ENCODE measurements at places on chromosomes 2 and 18.
A peak's percentile ranks its signal among the peaks of the same experiment; 100 is the strongest.

DNA sequence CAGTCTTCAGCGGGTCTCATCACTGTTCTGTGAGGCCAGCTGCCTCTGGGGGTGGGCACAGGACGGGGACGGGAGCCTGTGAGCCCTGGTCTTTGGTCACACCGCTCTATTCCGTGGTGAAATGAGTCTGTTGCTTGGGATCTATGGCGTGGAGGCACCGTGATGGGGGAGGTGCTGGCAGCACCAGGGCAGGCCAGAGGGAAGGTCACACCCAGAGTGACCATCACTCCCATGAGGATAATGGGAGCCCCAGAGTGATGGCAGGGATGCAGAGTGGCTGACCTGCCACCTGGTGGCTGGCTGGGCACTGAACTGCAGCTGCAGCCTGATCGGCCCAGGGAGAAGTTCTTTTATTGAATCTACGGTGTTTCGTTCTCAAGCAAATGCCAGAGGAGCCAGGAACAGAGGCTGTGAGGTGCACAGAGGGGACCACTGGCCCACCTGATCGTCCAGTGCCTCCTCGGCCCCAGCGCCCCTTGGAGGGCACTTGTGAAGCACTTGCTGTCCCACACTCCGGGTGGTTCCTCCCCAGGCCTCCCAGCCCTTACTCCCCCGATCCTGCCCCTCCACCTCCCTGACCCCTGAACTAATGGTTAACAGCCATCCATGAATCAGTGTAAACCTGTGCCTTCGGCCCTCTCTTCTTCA lies 17.9 kb downstream of the KCNIP3 start:
- DNase-seq = no peak

DNA sequence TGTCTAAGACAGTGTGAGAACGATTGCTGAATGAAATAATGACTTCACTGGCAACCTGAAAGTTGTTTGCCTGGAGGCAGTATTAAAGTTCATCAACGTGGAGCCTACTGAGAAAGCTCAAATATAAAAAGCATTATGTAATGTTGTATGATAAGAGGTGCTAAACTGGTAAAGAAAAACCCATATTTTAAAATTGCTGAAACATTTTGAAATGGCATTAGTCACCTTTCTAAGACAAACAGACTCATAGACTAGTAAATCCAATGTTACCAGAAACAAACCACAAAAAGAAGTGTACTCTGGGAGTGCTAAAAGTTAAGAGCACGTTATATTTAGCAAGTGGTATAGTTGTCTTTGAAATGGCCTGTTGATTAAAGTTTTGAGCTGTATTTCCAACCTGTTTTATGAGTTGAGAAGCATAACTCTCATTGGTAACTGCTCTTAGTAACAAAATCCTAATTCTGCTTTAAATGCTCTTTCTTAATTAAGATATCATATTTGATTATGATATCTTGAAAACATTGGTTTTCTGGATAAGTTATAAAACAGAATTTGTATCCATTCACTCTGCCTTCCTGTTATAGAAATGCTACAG lies 62.7 kb downstream of the CYP1B1 start:
- DNase-seq = no peak

DNA sequence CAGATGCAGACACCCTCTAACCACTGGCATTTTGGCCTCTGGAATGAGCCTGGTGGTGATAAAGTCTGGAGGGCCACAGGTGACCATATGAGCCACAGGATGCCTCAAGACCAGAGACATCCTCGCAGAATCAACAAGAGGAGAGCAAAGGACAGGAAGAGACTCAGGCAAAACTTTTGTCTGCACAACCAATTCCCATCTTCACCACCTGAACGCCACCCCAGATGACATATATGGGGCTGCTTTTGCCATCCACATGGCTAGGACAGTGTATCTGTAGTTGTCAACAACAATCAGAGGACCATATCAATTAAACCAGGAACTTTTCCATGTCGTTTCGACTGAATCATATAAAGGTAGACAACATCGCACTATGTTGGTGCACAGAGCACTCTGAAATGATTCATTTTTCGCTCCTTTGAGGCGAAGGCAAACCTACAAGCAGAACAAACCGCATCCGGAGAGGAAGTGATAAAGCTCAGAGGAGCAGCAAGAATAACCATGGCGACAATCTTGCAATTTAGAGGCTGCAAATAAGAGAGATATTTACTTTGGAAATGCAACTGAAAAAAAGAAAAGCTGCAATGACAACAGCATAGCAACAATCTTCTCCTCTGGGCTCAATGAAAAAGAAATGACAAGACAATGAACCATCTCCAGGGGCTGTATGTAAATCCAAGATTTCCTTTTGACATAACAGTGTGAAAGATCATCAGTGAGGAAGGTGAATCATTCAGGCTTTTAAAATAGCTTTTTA lies 204.5 kb downstream of the ARL4C start:
- no peak for DNase-seq

DNA sequence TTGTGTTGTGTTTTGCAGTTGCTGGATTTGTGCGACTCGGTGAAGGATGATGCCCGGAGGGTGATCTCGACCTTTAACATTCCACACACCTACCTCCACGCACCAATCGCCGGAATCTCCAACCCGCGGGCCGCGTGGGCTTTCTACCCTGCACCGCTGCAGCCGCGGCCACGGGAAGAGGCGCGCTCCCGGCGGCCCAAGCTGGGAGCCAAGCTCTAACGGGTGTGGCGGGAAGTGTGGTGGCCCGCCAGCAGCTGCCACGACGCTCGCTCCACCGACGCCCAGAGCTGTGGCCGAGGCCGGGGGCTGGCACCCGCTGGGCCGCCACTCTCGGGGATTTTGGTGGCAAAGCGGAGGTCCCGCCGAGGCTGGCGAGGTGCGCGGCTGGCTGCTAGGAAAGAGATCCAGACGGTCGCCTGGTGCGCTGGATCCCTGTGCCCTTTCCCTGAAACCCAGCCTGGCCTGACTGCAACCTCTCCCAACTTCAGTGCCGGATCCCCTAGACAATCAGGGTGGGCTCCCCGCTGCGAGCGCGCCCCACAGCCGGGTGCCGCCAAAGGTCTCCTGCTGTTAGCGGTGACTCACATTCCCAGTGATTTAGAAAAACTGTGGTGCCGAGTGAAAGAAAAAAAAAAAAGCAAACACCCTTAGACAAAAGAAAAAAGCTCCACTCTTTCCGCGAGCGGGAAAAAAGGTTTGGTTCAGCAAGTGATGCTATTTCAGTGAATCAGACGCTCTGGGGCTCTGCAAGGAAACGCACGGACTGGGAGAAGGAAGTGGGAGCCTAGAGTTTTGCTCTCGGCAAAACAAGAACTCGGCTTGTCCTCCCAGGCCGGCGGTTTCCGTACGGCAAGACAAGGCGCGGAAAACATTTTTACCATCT lies 2.9 kb upstream of the BCL2L11 start:
- no peak for DNase-seq

GRCh38 chr18:65704046-65704445 lies 46.8 kb upstream of the CDH7 start:
- DNase-seq = no peak

- peak; percentile 6 for DNase-seq
Observed at GRCh38 chr18:37537868-37538525, 27.6 kb downstream of the CELF4 start.

DNA sequence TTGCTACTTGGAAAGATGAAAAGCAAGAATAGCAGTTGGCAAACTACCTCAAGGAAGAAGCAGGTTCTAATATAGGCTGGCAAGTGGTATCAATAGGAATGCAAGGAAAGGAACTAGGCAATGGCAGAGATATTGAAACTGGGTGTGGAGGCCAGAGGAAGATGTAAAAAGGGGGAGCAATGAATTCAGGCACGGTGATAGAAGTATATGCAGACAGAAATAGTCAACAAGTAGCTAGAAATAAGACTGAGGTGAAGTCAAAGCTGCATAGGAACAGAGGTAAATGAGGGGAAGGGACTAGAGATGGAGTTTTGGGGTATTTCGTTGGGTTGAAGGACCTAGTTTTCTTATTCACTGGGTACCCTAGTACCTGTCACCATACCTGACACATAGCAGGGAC lies 4.1 kb downstream of the PCBP1 start:
- no peak for DNase-seq

GRCh38 chr2:78260861-78261260 lies 738.7 kb upstream of the LRRTM4 start:
- no peak for DNase-seq

GRCh38 chr2:43100362-43100882 lies 126.0 kb downstream of the ZFP36L2 start:
- DNase-seq = no peak

- no peak for DNase-seq
Observed at GRCh38 chr2:112824694-112825085, 11.9 kb downstream of the IL1B start.

DNA sequence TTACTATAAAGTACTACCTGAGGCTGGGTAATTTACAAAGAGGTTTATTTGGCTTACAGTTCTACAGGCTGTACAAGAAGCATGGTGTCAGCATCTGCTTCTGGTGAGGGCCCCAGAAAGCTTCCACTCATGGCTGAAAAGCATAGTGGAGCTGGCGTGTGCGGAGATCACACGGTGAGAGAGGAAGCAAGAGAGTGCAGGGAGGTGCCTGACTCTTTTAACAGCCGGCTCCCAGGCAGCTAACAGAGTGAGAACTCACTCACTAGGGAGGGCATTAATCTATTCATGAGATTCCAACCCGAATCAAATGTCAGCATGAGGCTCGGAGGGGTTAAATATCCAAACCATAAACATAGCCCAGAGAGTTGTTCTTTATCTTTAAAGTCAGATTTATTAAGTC lies 117.3 kb downstream of the LDLRAD4 start:
- no peak for DNase-seq

- no peak for DNase-seq
Observed at GRCh38 chr2:150531591-150531990, 44.1 kb upstream of the RND3 start.

- DNase-seq = no peak
Observed at GRCh38 chr2:13876491-13877037, 756.0 kb upstream of the LRATD1 start.

GRCh38 chr2:239113615-239114014 lies 265.7 kb downstream of the TWIST2 start:
- no peak for DNase-seq

DNA sequence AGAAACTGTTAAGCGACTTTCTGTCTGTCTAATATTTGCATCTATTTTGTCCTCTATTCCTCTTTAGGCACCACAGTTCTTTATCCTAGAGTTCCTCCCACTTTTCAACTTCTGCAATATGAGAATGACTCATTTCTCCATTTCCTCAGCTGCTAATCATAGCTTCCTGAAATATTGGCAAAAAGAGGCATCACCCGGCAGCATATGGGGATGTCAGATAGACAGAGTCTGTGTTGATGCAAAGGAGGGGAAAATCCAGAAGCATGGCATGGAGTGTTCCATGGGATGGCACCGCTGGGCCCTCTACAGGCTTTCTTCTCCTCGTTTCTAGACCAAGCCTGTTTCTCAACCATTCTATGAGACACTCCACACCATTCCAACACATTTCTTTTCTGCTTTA lies 93.4 kb downstream of the DOCK10 start:
- DNase-seq = no peak

DNA sequence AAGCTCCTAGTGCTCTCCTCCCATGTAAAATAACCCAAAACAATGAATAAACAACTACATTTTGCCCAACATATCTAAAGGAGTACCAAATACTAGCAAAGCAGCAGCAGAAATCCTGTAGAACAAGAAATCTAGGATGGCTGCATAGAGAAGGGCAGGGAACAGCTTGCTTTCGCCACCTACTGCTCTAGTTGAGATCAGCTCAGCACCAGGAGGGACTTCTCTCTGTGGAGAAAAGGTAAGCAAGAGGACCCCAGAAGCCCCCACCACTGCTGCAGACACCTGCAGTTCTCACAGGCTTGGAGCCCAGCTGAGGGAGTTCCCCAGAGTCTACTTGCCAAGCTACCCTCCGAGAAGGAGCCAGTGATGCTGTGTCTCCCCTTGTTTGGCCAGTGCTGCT lies 243.0 kb upstream of the CHST9 start:
- no peak for DNase-seq

- DNase-seq = no peak
Observed at GRCh38 chr2:155377931-155378444, 679.5 kb downstream of the KCNJ3 start.

DNA sequence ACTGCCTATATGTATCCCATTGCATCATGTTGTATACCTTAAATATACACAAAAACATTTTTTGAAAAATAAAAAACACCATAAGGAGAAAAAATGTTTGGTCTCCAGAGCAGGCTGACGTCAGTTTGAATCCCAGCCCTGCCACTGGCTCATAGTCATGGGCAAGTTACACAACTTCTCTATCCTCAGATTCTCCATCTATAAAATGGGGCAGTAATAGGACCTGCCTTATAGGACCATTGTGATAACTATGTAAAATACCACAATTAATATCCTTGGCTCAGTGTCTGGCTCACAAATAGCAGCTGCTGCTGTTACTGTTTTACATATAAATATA lies 135.6 kb downstream of the SMAD7 start:
- no peak for DNase-seq

DNA sequence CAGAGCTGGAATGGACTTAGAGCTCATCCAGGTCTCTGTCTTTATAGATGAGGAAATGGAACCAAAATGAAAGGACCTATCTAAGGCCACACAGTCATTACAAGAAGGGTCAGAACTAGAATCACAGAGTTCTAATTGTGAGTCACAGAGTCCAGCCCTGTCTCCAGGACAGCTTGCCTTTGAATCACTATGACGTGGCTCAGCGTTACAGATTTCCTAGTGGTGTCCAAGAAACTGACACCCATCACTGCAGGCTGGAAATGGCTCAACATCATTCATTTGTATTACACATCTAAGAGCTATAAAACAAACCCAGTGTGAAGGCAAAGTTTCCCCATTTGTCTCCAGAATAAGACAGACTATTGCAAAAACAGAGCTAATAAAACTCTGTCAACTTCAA lies 164.3 kb upstream of the SIX2 start:
- DNase-seq = no peak

DNA sequence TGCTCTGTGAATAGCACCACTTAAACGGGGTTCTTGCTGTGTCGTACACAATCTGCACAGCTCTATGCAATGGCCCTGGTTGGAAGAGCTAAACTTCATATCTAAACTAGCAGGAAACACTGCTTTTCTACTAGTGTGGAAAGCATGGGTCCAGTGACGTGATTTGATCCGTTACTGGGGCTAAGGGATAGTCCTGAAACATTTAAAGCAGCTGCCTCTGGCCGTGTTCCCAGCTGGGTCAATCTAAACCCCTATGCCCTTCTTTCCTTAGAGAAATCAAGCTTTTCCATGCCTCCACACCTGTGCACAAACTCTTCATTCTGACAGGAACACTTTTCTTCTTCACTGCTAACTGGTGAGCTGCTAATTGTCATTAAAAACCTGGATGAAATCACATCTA lies 5.4 kb upstream of the IGFBP5 start:
- DNase-seq = no peak

DNA sequence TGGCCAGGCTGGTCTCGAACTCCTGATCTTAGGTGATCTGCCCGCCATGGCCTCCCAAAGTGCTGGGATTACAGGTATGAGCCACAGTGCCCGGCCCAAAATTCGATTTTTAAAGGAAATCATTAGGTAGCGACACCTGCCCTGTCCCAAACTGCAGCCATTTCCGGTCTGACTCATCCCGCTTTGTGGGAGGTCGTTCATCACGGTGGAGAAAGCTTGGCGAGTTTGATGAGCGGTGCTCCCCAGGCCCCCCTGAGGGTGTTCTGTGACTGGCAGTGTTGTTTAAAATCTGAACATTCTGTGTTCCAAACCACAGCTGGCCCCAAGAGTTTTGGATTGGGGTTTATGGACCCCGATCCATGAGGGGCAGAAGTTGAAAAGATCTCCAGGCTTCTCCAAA lies 53.0 kb upstream of the GLI2 start:
- DNase-seq = no peak

- no peak for DNase-seq
Observed at GRCh38 chr2:239241431-239241960, 159.3 kb downstream of the HDAC4 start.

GRCh38 chr2:38978296-38978903 lies 88.7 kb downstream of the ARHGEF33 start:
- no peak for DNase-seq

All from stimulated activated CD8-positive, alpha-beta memory T cell treated with anti-CD3 and anti-CD28 coated beads, Interleukin-15, amount 100 ng/mL, for 24 hours (primary cell).